ENCODE measurements at places on chromosomes 5 and 9.

DNA sequence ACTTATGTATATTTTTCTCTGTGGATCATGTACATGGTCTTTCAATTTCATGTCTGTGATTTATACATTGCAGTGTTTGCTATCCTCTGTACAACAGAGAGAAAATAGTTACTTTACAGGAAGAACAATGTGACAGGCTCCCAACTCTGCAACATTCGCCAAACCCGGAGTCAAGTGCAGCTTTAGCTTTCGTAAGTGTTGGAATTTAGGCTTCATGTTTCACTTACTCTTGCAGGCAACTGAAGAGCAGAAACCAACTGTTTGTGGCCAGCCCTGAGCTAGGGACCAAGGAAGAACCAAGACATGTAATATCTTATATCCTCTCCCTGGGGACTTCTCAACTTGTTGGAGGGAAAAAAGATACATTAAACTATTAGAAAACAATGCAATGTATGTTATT lies 147.9 kb downstream of the C5orf15 start:
- no peak for DNase-seq

DNA sequence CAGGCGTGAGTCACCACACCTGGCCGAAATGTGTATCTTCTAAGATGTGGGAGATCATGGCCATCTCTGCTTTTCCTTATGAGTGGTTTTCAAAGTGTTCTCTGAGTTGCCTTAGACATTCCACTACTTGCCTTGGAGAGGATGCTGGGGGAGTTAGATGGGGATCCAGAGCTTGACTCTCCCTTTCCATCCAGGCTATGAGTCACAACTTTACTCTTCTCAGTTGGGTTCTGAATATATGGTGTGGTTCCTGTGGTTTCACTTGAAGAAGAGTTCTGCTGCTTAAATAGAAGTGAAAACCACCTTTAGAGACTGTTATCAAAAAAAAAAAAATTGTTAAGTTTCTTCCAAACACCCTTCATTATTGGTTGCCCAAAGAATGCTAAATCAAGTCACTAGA lies 217.6 kb downstream of the ZNF608 start:
- DNase-seq, result no peak

GRCh38 chr5:42825422-42826148 lies 13.9 kb upstream of the SELENOP start:
- no peak for DNase-seq

DNA sequence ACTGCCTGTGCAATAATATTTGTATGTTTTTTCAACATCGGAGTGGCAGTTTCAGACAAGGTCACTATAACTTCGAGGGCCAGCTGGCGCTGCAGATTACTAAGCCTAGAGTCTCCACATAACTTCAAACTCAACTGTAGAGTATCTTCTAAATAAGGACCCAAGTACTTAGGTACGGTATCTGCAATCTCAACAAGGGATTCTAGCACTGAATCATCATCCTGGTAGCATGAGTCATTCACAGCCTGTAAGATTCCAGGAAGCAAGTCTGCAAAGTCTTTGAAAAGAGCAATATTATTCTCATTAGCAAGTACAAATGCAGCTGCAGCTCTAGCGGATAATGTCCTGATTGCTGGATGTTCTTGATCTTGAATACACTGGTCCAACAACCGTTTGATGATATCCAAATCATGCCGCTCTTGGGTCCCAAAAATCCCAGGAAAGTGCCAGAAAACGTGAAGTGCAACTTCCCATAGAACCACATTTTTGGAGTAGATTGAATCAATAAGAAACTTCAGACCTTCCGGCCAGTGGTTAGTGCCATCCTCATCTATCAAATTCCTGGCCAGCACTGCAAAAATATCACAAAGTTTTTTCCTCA lies 654 bp downstream of the RANBP6 start:
- DNase-seq, result peak; percentile 43

DNA sequence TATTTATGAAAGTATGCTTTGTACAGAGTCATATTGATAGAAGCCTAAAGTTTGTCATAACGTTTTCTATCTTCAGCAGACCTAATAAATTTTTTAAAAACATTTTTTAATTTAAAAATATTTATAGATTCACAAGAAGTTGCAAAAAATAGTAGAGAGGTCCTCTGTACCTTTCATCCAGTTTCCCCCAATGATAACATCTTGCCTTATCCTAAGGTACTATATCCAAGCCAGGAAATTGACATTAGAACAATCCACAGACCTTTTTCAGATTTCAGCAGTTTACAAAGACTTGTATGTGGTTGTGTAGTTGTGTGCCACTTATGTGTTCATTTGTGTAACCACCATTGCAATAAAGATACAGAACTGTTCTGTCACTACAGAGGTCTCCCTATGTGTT lies 88.5 kb downstream of the SLC12A2 start:
- no peak for DNase-seq

GRCh38 chr9:71308454-71308853 lies 187.0 kb upstream of the TRPM3 start:
- no peak for DNase-seq

DNA sequence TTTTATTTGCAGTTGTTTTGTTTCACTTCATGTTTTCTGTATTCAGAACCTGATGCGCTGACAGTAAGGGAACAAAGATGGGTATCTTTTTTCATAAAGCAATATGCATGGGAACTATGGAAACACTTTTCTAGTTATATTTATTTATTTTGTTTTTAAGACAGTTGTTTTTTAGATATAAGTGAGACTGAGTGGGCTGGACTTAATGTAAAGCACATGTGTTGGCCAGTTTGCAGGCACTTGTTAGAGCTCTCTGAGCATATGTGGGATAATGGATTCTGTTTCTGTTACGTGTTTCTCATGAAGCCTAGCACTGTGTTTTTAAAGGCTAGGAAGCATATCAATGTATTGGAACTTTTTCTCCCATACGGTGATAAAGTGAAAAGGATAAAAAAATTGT lies 164.1 kb downstream of the PRR16 start:
- no peak for DNase-seq

- no peak for DNase-seq
These were observed 424.1 kb downstream of the TLR4 start for GRCh38 chr9:118128313-118128712.

- no peak for DNase-seq
These were observed 74.8 kb downstream of the ST8SIA4 start for GRCh38 chr5:100828071-100828897.

DNA sequence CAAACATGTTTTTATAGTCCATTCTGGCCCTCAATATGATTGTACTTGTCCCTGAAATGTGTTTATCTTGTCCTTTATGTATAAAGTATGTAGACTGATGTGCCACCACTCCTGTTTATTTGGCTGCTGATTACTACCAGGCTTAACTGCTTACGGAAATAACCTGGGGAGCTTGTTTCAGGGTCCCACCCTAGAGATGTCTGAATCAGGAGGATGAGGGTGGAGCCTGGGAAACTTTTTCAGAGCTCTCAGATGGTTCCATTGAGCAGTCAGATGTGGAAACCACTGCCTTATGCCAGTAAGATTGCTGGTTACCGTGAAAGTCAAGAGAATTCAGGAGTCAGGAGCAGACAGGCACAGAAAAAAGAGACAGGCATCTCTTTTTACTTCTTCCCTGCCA lies 19.2 kb downstream of the SLC23A1 start:
- DNase-seq, result no peak

DNA sequence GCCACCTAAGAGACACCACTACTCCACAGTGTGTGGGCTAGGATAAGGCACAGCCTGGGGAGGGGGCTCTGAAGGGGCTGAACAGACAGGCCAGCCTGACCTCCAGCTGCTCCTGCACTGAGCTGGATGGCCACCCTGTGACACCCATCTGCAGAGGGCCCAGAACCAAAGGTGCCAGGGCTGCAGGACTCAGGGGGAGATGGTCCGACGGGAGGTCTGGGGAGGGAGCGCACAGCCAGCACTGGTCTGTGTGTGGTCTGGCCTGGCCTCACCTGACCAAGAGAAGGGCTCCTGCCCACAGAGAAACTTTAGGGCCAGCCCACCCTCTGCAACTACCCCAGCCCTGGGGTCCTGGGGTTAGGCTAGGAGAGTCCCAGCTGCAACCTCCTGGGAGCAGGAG lies 789 bp downstream of the LTC4S start:
- DNase-seq, result no peak

DNA sequence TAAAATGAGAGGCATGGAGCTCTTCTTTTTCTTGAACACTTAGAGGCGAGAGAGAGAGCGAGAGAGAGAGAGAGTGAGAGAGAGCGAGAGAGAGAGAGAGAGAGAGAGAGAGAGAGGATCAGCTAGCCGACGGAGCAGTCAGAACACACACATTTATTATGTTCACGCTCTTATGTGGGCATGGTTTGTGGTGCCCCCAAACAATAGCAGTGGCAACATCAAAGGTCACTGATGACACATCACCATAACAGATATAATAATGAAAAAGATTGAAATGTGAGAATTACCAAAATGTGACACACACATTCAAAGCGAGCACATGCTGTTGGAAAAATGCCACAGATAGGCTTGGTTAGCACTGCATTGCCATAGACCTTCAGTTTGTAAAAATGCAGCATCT lies 116.1 kb downstream of the KDM4C start:
- peak; percentile 42 for DNase-seq

DNA sequence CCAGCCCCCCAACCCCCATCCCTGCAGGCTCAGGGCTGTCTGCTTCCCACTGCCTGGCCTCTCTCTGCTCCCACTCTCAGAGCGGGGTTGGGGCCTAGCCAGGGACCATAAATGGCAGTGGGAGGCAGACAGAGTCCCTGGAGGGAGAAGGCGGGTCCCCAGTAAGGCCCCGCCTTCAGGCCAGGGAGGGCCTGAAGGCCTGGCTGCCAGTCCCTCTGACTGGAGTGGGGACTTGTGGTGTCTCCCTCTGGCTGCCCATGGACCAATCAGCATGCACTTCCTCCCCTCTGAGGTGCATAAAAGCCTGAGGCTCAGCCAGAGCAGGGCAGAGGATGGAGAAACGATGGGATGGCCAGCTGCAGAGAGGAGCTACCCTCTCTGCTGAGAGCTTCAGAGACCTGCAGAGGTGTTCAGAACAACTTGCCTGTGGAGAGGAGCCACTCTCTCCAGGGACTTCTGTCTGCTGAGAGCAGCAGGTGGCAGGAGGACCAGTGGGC lies 2.7 kb upstream of the BTNL9 start:
- DNase-seq, result no peak

DNA sequence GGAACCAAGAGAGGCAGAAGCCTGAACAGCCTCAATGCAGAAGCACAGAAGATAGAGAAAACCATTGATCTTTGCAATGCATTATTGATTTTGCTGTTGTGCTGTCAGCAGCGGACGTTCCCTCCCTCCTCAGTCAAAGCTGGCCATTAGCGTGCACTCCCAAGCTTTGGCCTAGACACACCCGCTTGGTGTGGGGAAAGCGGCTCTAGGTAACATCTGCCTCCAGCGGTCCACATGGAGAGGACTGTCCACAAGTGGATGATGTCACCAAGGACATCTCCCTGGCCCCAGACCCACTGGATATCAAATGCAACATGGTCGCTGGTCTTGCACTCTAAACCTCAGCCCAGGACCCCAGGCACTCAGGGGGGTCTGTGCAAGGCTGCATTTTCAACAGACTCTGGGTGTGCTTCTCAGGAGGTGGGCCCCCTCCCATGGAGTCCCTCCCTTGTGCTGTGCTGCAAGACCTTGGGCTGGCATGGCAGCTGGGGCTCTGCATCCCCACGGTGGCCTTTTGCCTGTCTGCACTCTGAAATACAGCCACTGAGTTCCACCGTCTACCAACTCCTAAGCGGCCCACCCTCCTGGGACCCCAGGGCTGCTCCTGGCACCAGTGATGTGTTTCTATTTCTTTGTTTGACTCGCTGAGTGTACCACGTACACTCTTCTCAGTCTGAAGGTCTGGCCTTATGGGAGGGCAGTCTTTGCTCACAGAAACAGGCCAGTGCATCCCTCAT lies 1.9 kb downstream of the SEMA4D start:
- DNase-seq, result no peak

- no peak for DNase-seq
These were observed 1157.6 kb upstream of the SEMA6A start for GRCh38 chr5:117732264-117732663.

DNA sequence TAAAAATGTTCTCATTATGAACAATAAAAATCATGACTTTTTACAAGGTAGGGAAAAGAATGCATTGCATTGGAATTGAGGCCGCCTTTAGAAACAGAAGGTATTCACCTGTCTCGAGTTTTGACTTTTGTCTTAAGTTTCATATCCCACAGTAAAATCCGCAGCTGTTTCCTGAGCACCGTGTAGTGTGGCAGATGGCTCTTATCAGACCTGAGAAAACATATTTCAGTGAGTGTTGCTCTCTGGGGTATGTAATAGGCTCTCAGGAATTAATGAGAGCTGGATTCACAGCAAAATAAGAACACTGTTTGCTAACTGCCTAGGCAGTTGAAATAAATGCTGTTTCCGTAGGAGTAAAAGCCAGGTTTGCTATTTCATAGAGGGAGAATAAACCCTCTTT lies 221.4 kb downstream of the CFAP90 start:
- no peak for DNase-seq

GRCh38 chr5:90843443-90843842 lies 284.8 kb downstream of the ADGRV1 start:
- DNase-seq, result no peak

All from retinal pigment epithelial cell (primary cell).